ENCODE measurements at places on chromosomes 12 and 14.

- DNase-seq: no peak
Observed at GRCh38 chr12:54372113-54372806, 8.0 kb upstream of the GPR84 start.

DNA sequence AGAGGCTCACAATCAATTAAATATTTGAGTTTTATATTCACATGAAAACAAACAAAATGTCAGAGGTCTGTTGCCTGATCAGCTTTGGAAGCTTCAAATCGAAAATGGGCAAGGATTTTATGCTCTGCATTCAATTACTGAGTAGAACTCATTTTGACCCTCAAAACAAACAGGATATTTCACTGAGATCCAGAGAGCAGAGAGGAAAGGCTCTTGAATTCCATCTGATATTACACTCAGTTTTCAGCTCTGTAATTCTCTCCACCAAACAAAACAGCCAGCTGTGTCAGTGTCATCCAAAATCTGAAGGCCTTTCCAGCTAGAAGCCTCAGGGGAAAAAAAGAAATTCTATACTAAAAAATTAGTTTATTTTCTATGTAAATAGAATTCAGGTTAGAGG is 128.6 kb upstream of the FLRT2 start:
- DNase-seq: no peak

- DNase-seq: no peak
Observed at GRCh38 chr12:49646871-49647654, 23.7 kb downstream of the PRPF40B start.

GRCh38 chr12:109329686-109330085 is 18.0 kb upstream of the MYO1H start:
- no peak for DNase-seq

DNA sequence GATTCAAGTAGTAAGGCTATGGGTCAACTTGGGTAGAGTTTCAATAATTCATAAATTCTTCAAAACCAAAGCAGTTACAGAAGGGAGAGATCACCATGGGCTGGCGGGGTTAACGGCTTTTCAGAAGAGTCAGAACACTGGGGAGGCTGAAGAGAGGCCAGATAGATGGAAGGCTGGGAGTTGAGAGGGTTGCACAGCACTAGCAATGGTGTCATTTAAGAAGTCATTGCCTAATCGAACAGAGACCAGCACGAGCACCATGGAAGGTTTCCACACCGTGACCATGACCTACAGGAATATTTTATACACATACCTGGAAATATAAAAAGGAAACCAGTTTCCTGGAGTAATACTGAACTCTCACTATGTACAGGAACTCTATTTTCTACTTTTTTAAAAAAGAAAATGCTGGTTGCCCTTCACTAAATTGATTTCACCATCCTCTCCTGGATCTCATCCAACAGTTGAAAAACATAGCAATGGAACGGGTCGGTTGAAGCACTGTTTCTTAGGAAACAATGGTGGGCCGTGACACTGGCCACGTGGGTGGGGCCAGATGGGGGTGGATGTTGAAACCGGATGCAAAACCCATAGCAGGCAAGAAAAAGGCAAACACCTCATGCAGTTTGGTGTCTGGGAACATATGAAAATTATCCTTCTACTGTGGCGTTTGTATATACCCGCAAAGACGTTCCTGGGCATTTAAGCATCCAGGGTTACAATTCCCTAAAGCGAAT is 38.0 kb upstream of the RIN3 start:
- no peak for DNase-seq

GRCh38 chr12:98352218-98352811 is 163.1 kb upstream of the TMPO start:
- no peak for DNase-seq

GRCh38 chr14:33642691-33643244 is 308.1 kb downstream of the EGLN3 start:
- DNase-seq: no peak

DNA sequence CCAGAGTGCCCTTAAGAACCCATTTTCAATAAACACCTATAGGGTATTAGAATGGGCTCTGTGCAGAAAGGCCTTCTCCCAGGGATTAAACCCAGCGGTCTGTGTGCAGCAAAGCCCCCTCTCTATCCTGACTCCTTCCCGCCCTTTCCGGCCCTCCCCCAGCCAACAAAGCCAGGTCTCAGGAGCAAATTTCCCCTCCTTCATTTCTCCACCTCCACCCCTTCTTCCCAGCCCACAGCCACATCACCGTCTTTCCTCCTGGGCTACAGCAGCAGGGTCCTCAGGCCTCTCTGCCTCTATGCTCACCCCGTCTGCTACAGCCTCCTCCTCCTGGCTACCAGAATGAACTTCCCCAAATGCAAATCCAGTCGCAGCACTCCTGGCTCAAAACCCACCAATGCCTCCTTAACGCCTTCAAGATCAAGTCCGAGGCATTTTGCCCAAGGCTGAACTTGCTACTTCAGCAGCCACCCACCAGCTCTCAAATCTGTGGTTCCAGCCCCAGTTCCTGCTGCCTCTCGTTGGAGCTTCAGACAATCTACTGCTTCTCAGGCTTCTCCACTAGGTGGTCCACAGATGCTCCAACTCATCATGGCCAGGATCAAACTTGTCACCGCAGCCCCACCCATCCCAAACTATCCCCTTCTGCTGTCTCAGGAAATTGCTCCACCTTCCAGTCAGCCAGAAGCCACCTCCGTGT is 134.8 kb downstream of the BCL11B start:
- no peak for DNase-seq

DNA sequence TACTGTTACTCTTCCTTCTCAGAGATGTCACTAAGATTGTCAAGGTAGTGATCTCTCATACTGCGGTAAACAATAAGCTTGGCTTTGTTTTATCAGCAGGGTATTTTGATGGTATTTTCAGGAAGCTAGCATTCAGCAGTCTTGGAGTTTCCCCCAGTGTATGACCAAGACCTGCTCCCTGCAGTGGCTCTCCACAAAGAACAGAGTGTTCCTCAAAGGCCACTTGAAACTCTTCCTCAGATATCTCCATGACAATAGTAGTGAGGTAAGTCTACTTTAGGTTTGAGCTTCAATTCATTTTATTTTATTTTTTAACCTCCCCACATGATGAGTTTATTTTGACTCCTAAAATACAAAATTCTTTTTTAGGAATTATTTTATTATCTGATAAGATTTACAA is 74.0 kb upstream of the G2E3 start:
- DNase-seq: no peak

DNA sequence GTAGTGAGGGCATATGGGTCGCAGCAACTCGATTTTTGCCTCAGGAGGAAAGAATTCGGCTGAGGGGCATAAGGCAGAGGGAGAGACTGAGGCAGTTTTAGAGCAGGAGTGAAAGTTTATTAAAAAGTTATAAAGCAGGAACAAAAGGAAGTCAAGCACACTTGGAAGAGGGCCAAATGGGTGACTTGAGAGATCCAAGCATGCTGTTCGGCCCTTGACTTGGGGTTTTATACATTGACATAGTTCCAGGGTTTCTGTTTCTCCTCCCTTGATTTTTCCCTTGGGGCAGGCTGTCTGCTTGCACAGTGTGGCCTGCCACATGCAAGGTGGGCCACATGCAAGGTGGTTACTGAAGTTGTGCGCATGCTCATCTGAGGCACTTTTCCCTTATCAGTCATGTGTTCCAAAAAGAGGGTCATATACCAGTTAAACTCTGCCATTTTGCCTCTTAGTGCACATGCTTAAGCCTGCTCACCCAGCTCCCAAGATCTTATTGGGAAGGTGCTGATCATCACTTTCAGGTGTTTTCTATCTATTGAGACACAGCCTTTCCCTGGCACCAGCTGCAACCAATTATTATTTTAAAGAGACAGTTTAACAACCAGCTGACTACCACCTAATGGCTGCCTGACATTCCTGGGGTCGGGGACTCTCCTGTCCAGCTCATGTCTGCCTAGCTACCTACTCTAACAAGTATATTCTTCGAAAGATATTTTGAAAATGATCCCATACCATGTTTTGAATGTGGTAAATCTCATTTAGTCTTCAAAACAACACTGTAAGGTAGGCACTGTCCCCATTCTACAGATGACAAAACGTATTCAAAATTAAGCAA is 19.9 kb downstream of the PTGER2 start:
- DNase-seq: no peak

DNA sequence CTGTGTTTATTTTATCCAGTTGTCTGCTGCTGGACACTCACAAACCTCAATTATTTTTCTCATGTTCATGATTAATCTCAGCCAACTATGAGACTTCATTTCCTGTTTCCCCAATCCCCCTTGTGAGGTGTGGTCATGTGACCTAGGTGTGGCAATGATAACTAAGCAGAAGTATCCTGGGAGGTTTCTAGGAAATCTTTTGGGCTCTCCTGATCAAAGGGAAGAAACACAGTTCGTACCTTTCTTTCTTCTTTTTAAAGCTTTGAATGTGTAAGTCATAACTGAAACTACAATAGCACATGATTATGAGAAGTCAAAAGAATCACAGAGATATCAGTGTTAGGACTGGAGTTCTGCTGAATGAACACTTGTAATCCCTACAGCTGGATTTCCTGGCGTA is 34.4 kb upstream of the MANSC4 start:
- DNase-seq: no peak

GRCh38 chr14:101878211-101878821 is 86.1 kb upstream of the DYNC1H1 start:
- no peak for DNase-seq

GRCh38 chr12:9793779-9794395 is 33.2 kb upstream of the CD69 start:
- DNase-seq: no peak

DNA sequence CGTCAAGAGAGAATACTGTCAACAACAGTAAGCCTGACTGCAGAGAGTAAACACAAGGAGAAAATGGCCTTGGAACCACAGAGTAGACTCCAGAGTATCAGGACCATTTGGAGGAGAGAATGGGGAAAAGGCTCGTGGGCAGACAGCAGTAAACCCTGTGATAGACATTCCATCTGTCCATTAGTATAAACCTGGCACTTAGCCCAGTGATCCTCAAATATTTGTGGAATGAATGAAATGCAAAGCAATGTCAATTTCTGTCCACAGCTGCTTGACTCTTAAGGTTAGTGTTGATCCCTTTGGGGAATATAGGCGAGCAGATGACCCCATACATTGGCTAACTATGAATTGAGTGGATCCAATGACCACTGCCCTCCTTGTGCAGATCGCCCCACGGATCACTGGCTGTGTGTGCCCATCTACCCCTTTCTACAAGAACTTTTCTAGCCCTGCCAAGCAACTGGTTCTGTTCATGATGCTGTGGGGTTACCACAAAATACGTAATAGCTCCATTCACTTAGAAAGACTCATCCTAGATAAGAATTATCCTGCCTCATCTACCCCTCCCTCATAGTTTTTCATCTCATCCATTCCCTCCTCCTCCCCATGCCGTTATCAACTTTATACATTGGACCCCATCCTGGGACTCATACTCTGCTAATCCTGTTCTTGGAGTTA is 846.8 kb downstream of the NRXN3 start:
- no peak for DNase-seq

GRCh38 chr12:50331745-50332144 is 48.4 kb upstream of the LIMA1 start:
- no peak for DNase-seq

- no peak for DNase-seq
Observed at GRCh38 chr14:91125801-91126200, 11.9 kb downstream of the DGLUCY start.

DNA sequence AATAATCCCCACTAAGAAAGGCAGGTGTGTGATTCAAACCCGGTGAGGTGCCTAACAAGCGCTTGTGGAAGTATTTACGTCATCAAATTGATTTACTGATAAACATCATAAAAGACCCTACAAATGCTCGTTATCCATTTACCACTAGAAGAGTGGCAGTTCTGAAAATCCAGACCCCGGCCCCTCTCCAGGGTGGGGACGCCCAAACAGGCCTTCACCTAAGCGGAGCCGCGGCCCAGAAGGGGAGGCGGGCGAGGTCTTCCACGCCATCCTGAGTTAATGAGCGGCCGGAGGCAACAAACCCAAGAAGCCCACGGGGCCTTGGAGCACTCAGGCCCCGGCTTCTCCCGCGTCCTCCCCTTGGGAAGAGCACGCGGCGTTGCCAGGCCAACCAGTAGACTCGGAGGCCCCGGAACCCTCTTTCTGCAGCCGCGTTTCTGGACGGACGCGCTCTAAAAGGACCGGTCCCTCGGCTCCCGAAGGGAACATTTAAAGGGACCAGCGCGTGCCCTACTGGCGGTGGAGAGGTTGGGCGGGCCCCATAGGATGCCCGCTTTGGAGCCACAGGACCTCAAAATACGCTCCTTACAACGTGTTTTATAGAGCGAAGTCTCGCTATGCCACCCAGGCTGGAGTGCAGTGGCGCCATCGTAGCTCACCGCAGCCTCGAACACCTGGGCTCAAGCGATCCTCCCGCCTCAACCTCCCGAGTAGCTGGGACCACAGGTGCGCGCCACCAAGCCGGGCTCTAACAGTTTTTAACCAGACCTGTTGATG is 3.5 kb downstream of the PTPN21 start:
- DNase-seq: peak; percentile 59

DNA sequence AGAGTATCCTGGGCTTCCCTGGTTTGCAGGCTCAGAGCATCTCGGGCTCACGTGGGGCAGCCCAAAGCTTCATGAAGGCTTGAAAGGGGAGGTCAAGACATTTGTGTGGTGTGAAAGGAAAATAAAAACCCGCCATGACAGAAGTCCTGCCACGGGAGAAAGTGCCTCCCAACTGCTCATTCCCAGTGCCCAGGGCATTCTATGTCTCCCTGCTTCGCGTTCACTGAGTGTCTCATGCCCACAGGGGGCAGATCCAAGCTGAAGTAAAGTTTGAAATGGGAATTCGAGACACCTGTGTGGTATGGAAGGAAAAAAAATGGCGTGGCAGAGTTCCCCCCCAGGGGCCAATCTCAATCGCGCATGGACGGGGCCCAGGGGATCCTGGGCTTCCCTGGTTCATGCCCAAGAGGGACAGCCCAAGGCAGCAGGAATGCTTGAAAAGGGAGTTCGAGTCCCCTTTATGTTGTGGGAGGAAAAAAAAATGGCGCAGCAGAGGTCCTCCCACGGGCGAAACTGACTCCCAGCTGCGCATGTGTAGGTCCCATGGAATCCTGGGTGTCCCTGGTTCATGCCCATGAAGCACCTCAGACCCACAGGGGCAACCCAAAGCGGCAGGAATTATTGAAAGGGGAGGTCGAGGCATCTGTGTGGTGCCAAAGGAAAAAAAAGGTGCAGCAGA is 576.7 kb downstream of the ALG10 start:
- no peak for DNase-seq

GRCh38 chr12:3944620-3945019 is 71.4 kb upstream of the PARP11 start:
- no peak for DNase-seq

- DNase-seq: no peak
Observed at GRCh38 chr12:68310370-68310769, 21.8 kb downstream of the MDM1 start.

Data from NCI-H2171 (cell line).